HTR-8/SVneo (cell line): ENCODE measurements at places on chromosomes 4 and X.

GRCh38 chrX:139831017-139831416 is 101.8 kb downstream of the ATP11C start:
- no peak for DNase-seq

DNA sequence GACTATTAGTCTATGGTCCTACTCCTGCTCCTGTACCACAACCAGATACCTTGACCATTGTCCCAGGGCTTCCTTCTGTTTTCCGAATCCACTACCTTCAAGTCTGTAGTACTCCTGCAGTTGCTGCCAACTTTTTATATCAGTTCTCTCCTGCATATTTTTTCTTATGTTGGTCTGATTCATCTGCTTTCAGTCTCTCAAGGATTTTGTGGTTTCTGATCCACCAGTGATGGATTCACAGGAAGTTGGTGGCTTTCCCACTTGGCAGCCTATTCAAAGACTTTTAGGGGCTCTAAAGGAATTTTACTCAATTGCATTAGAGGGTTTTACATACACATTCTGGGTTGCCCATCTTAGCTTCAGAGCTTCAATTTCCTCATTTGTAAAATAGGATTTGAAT is 23.6 kb downstream of the KIF4A start:
- no peak for DNase-seq

GRCh38 chr4:11286533-11286932 is 142.2 kb downstream of the HS3ST1 start:
- DNase-seq: no peak

DNA sequence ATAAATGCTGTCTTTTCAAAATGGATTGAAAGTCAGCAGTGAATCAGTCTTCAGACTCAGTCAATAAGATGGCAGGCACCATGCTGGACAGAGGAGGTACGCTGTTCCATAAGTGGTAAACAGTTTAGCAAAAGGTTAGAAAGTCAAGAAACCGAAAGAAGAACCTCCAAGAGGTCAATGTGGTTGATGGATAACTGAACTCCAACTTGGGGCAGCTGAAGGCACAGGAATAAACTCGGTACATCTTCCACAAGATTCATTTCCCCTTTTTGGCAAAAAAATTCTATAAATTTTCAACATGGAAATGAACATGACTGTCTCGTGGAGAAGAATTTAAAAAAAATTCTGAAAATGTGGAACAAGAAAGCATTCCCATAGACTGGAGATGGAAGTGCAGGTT is 18.4 kb upstream of the SEL1L3 start:
- no peak for DNase-seq

GRCh38 chr4:111838406-111838930 is 306.8 kb upstream of the FAM241A start:
- no peak for DNase-seq

GRCh38 chr4:40966091-40966490 is 216.3 kb downstream of the NSUN7 start:
- DNase-seq: no peak

DNA sequence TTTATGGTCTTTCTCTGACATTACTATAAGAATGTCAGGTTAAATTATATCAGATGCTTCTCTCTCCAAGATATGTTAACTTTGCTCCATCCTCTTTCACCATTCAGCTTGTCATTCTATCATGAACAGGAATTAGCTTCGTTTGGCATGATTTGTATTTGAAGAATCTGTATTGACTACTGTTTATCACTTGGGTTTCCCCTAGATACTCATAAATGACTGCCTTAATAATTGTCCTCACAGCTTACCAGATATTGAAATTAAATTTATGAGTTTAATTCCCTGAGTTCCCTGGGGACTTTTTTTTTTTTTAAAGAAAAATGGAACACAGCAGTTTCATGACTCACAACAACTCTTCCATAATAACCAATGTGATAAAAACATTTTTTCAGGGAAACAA is 76.2 kb upstream of the EOLA2 start:
- DNase-seq: no peak
